NCI-H1694 treated with DMSO at 0.1 percent for 48 hours (cell line): ENCODE measurements at places on chromosomes 1 and 21.

GRCh38 chr1:159953536-159954515 lies at the start of gene SLAMF9:
Gene SLAMF9 (minus strand): TSS chr1:159954237. CDS start chr1:159954137, 100 bp downstream.
- DNase-seq: no peak

DNA sequence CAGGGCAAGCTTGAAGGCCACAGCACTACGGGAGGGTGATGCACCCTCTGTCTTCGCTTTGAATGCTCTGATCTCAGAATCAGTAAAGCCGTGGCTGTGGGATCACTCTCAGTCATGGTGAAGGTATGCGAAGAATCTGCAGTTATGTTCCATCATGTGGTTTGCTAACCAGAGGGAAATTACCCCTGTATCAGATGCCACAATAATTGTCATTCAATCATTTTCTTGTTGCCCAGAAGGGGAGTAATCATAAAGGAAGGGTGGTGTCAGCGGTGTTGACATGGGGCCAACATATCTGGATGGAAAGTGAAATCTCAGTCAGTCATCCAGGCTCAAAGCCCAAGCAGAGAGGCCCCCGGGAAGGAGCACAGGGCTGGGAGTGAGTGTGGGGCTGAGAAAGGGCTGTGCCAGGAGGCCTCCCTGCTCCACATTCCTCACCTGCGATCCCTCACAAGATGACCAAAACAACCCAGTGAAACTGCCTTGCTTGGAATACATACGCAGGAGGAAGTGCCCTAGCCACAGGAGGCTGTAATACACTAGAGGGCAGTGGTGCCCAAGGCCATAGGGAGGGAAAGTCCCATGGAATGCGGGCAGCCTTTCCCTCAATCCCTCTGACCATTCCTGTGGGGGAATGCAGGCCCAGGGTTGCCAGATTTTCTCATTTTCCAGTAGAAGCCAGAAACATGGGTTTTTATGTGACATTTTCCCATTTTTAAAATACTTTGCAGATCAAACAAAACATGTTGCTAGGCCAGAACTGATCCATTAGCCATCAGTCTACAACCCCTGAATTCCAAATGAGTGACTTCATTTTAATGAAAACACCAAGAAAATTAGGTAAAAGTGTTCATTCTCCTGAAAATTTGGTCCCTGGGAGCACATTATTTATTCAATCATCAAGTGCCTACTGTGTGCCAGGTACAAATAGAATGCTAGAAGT lies 95.7 kb upstream of the VANGL1 start:
- no peak for DNase-seq

- no peak for DNase-seq
Measured at GRCh38 chr1:205236526-205236925, 8.8 kb downstream of the TMCC2 start.

DNA sequence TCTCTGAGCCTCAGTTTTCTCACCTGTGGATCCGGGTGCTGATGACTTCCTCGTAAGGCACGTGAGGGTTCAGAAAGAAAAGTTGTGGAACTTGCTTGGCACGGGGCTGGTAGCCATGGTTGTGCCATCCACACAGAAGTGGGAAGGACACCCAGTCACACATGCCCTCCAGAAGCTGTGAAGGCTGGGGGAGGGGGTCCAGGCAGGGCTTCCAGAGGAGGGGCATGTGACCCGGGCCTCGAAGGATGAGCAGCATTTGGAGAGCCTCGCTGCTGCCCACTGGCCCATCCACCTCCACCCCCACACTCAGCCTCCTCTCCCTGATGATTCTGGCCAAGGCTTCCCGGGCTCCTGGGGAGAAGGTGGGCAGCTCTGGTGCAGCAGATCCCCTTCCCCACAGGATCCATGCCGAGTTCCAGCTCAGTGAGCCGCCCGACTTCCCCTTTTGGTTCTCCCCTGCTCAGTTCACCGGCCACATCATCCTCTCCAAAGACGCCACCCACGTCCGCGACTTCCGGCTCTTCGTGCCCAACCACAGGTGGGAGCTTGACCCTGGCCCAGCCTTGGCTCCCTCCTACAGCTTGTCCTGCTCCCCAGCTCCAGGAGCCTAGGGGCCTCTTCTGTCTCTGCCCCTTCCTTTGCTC lies 9.4 kb downstream of the SELENON start:
- DNase-seq: no peak

GRCh38 chr1:153533689-153534201 lies 2.0 kb downstream of the S100A6 start:
- peak; percentile 66 for DNase-seq

GRCh38 chr1:205907794-205908193 lies 35.5 kb downstream of the SLC26A9 start:
- peak; percentile 16 for DNase-seq
